ENCODE measurements at places on chromosomes 16 and 17. TPM values are rescaled to one million over a fixed set of nuclear protein-coding genes. Genes with fewer than 3 reads are reported as not detected.

Gene CACNG3
- not detected for total RNA-seq

Gene PLD2
- 58.5 TPM for total RNA-seq

Gene TMEM238L
- total RNA-seq, result 0.23 TPM

DNA sequence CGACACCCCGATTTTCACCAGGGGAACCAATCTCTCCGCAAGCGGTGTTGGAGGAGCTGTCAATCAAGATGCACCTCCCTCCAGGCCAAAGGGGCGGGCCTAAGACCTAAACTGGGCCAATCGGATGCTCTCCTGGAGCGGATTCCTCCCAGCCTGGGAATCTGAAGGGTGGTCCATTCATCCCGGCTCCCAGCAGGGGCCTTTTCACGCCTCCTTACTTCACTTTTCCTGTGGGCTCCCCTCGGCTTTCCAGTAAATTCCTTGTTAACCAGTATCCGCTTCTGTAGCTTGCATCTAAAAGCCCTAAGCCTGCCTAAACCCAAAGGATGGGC is 17.1 kb downstream of the C16orf74 start:
- no peak for DNase-seq

DNA sequence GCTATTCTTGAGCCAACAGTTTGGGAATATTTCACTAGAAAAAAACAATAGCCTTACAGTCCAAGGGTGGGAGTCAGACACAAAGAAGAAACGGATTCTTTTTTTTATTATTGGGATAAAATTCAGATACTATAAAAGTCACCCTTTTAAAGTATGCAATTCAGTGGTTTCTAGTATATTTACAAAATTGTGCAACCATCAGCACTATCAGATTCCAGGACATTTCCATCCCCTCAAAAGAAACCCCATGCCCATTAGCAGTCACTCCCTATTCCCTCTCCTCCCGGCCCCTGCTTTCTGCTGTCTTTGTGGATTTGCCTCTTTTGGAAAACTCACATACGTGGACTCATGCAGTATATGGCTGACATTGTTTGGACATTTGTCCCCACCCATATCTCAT is 134.4 kb downstream of the C16orf95 start:
- DNase-seq, result no peak

DNA sequence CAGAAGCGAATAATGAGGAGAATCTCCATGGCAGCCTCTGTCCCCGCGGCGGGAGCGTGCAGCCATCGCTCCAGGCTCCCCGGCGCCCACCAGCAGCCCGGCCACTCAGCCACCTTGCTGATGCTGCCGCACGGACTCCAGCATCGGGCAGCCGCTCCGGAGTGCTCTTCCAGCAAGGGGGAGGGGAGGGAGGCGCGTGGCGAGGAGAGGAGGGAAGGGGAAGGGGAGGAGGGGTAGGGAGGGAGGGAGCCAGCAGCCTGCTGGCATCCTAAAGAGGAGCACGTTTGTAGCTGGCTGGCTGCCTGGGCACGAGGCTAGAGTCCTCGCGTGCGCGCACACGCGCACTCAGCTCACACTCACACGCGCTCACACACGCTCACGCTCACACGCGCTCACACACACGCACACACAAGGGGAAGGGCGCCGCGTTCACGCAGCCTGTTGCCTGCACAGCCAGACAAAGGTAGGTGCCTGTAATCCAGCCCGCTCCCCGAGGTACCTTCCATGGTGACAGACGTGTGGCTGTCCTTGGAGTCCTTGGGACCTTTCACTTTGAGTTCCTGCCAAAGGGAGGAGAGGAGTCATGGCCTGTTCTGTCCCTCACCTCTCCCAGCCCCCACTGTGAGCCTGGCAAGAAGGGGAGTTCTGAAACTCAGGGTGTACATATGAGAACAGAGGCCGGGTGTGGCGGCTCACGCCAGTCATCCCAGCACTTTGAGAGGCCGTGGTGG is 82.1 kb downstream of the TIMM22 start:
- DNase-seq, result no peak

- no peak for DNase-seq
Observed at GRCh38 chr16:13176711-13177110, 275.3 kb downstream of the SHISA9 start.

GRCh38 chr17:80892019-80892855 is 99.4 kb upstream of the CHMP6 start:
- no peak for DNase-seq

GRCh38 chr17:67270416-67270815 is 25.4 kb upstream of the HELZ start:
- DNase-seq, result no peak

All from lower leg skin (tissue), 4 donors.